AG09309 (cell line): ENCODE measurements at places on chromosomes 4 and X.

DNA sequence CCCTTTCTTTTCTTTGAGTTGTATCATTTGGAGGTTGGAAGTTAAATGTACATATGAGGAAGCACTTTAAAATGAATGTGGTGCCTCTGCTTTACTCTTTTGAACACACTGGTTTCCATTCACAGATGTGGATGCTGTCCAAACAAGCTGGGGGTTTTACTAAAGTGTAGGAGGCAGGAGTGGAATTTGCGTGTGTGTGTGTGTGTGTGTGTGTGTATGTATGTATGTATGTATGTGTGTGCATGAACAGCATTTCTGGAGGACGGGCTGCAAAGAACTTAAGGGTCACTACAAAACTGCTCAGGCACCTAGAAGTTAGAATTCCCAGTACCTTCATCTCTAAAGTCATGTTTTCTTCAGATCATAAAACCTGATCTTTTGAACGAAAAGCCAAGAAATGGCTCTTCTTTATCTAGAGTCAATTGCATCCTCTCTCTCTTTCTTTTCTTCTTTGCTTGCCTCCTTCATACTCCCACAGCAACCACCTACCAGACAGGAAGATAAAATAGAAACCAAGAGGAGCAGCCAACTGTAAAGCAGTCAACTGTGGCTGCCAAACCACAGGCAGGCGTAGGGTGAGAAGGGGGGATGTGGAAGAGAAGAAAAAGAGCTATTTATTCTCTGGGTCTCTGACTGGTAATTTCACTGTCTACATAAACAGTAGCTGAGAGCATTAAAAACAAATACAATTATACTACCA lies 177.0 kb upstream of the RASGEF1B start:
- DNase-seq, result no peak

GRCh38 chrX:136250191-136251040 lies 784 bp downstream of the MAP7D3 start:
- DNase-seq, result no peak

GRCh38 chr4:102344520-102344953 lies 745 bp downstream of the SLC39A8 start:
- no peak for DNase-seq

GRCh38 chr4:105900541-105900940 lies 5.3 kb downstream of the NPNT start:
- DNase-seq, result no peak

DNA sequence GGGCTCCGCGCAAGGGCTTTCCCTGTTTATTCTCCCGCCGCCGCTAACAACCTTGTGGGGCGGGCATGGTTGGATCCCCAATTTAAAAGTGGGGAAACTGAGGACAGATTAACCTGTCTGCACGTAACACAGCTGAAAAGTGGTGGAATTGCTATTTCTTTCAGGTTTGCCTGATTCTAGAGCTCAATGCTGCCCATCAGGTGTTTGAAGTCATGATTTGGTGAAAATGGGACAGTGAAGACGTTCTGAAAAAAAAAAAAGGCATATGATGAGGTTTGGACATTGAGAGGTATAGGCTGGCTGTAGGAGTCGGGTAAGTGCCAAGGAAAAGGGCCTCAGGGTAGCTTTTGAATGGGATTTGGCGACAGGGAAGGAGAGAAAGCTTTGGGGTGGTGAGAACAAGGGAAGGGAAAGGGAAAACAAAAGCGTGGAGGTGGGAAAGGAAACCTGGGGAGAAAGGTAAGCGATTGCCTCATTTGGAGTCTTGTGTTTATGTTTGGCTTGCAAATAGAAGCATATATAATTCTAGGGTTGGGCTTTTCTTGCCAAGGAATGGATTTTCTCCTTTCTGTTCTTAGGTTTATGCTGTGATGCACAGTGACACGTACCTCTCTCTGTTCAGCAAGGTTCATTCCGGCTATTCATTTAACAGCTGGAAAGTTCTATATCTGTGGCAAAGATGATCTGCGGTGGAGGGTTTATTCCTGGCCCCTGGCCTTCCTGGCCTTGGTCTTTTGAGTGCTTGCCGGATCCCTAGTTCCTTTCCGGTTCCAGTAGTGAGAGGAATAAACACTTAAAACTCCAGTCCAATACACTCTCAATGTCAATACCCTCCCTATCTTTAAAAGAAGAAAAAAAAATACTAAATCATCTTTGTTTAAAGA lies 2.4 kb upstream of the STIM2 start:
- no peak for DNase-seq

DNA sequence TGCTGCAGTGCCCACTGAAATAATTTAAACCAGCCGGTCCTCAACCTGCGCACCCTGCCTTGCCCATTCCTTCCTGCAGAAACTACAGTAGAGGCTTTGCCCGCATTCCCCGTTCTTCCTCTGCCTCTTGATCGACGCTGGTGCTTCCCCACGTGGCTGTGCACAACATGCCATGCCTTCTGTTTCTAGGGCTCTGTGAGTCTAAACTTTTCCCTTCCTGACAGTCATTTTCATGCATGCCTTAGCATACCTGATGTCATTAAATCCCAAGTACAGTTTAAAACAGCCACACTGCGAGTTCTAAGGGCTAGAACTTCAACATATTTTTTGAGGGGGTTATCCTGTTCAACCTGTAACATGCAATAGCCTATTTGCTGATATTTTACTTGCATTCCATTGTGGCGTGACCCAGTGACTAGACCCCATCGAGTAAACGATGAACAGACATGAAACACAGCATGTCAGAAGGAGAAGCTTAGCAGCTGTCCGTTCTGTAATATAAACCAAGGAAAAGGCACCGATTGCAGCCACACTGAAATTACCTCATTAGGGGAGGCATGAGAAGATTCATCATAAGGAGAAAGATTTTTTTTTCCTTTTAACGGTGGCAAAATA lies 232.5 kb downstream of the ARHGAP10 start:
- DNase-seq, result no peak

GRCh38 chr4:152399246-152399645 lies 136.6 kb downstream of the FBXW7 start:
- no peak for DNase-seq

DNA sequence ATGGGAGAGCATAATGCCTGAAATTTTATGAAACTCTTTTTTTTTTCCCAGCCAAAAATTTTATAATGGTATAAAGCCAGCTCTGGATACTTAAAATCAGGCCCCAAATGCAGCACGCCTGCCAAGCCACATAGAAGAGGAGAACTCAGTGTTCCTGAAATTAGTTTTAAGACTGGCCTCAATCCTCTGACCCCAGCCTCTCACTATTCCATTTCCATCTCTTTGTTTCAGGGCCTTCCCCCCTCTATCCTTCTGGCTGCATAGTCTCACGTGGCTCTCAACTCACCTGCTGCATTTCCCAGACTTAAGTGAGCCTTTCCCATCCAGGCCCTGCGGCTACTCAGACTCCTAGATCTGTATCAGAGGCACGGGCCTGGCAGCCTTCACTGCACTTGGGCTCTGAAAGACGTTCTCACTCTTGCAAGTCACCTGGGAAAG lies 5.2 kb upstream of the CBR4 start:
- DNase-seq, result no peak

- DNase-seq, result no peak
Measured at GRCh38 chr4:174538123-174538875, 16.0 kb upstream of the HPGD start.
